ENCODE measurements at places on chromosomes 5 and 9. TPM values are rescaled to one million over a fixed set of nuclear protein-coding genes. Genes with fewer than 3 reads are reported as not detected.

The AQP7 gene
- not detected for total RNA-seq

The KCNIP1 gene
- not detected for total RNA-seq

The RXRA gene
- total RNA-seq = 5.1 TPM

The GABRA1 gene
- total RNA-seq = not detected

The MRPL50 gene
- 37.2 TPM for total RNA-seq

The LCN1 gene
- total RNA-seq = not detected

The IFNA13 gene
- not detected for total RNA-seq

The SET gene
- 329 TPM for total RNA-seq

The RNF208 gene
- total RNA-seq = not detected

The CTNNAL1 gene
- 114 TPM for total RNA-seq

The CCL28 gene
- 8.8 TPM for total RNA-seq

The PCDHGA9 gene
- total RNA-seq = 0.88 TPM

The PTPRD gene
- 0.84 TPM for total RNA-seq

The GAS1 gene
- 0.60 TPM for total RNA-seq

The INSL6 gene
- not detected for total RNA-seq

The SEMA5A gene
- total RNA-seq = 12.0 TPM

The PIP5K1B gene
- not detected for total RNA-seq

The FAM240B gene
- not detected for total RNA-seq

The TAF11L2 gene
- total RNA-seq = not detected

The PCA3 gene
- total RNA-seq = not detected

The HSPB3 gene
- total RNA-seq = 3.4 TPM

The IFNA2 gene
- not detected for total RNA-seq

The ALG2 gene
- 49.4 TPM for total RNA-seq

The DND1 gene
- 0.12 TPM for total RNA-seq

The LURAP1L gene
- 0.98 TPM for total RNA-seq

The LHX3 gene
- not detected for total RNA-seq

The SURF1 gene
- total RNA-seq = 13.3 TPM

The HRH2 gene
- total RNA-seq = 4.4 TPM

The IFNA4 gene
- not detected for total RNA-seq

The SLC6A3 gene
- total RNA-seq = not detected

The BARX1 gene
- not detected for total RNA-seq

The DTWD2 gene
- total RNA-seq = 4.1 TPM

The ERCC8 gene
- 25.6 TPM for total RNA-seq

All from RPMI7951 (cell line).